ENCODE measurements at places on chromosomes 16 and 17. TPM values are rescaled to one million over a fixed set of nuclear protein-coding genes. Genes with fewer than 3 reads are reported as not detected.

The ACSM2A gene
- not detected for total RNA-seq

The CA5A gene
- total RNA-seq, result not detected

The CCDC92B gene
- total RNA-seq, result 0.07 TPM

The EME1 gene
- total RNA-seq, result 15.8 TPM

The TELO2 gene
- total RNA-seq, result 55.7 TPM

The CD300H gene
- not detected for total RNA-seq

The TMEM107 gene
- 26.9 TPM for total RNA-seq

The EXOC7 gene
- total RNA-seq, result 153 TPM

The ODAD4 gene
- total RNA-seq, result 0.49 TPM

The DBF4B gene
- total RNA-seq, result 20.5 TPM

The B9D1 gene
- 2.5 TPM for total RNA-seq

The NPIPA5 gene
- 17.2 TPM for total RNA-seq

The SMTNL2 gene
- not detected for total RNA-seq

The OMG gene
- 0.61 TPM for total RNA-seq

The HES7 gene
- 1.2 TPM for total RNA-seq

The C17orf67 gene
- total RNA-seq, result 3.0 TPM

The GAS7 gene
- not detected for total RNA-seq

The CMTM1 gene
- total RNA-seq, result 33.5 TPM

The SPHK1 gene
- 2.5 TPM for total RNA-seq

The SCPEP1 gene
- total RNA-seq, result 11.1 TPM

The GRAPL gene
- 23.2 TPM for total RNA-seq

The DRC3 gene
- not detected for total RNA-seq

The SCGB1C2 gene
- not detected for total RNA-seq

The CD300A gene
- total RNA-seq, result 50.3 TPM

The RARA gene
- total RNA-seq, result 28.8 TPM

The METRN gene
- total RNA-seq, result 6.1 TPM

The NME1 gene
- 153 TPM for total RNA-seq

The TMEM92 gene
- 0.34 TPM for total RNA-seq

The HCRT gene
- total RNA-seq, result 0.39 TPM

Measured in T-helper 1 cell treated with Interleukin-12 subunit alpha and Interleukin-12 subunit beta and Interleukin-4 antibody, amounts not matched to agents 30 ng/mL and 1 ng/mL, for 36 hours (primary cell).